ENCODE measurements at places on chromosomes 7 and 10. TPM values are rescaled to one million over a fixed set of nuclear protein-coding genes. Genes with fewer than 3 reads are reported as not detected.

- DNase-seq: no peak
Measured at GRCh38 chr7:123571684-123572083, 14.1 kb upstream of the NDUFA5 start.

- DNase-seq: no peak
Measured at GRCh38 chr10:87646192-87646909, 13.3 kb upstream of the PAPSS2 start.

DNA sequence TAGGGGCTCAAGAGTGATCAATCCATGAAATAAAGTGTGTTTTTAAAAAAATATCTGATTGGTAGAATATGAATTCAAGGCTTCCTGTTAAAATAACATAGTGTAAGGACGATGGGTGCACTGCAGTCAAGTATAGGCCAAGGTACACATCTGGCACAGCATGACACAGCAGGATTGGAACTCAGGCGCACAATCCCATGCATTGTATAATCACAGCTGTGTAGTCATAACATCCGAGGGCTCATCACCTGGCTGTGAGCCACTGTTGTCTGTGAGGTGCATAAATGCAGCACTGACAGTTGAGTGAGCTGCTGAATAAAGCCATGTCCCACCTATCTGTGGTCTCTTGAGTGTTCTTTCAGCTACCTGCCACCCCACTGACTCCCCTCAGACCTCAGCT is 142.3 kb upstream of the HPS1 start:
- no peak for DNase-seq

FFAR4 gene
- not detected for polyA plus RNA-seq

DNA sequence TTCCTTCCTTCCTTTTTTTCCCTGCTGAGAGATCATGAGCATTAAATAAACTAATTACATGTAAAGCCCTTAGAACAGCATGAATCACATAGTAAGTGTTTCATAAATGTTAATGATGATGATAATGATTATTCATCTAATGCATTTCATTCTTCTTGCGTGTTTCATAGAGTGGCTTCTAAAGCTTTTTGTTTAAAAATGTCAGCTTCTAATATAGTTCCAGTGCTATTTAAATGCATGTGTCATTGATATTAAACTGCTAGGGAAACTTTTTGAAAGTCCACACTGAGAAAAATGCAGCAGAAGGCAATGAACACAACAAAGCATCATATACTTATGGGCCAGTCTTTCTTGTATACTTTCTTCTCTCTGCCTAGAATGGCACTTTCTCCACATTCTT is 894.8 kb downstream of the REEP3 start:
- DNase-seq: no peak

DNA sequence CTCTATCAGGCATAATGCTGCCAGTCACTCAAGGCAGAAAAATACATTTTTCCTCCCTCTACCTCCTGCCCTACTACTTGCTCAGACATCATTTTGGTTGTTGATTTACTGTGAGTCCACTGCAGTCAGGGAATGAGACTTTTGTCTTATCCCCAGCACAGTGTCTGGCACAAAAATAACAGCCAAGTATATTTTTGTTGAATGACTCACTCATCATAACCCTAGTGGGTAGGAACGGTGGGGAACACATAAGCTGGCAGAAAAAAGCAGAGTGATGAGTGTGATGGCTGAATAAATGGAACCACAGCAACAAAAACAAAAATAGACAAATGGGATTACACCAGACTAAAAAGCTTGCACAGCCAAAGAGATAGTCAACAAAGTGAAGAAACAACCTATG is 65.8 kb upstream of the LAMB4 start:
- DNase-seq: no peak

SRPK2 gene
- polyA plus RNA-seq: 52.8 TPM

GRCh38 chr7:127396184-127396583 is 3.7 kb upstream of the ZNF800 start:
- DNase-seq: no peak

- no peak for DNase-seq
Measured at GRCh38 chr10:68574051-68574450, 13.9 kb downstream of the TET1 start.

DNA sequence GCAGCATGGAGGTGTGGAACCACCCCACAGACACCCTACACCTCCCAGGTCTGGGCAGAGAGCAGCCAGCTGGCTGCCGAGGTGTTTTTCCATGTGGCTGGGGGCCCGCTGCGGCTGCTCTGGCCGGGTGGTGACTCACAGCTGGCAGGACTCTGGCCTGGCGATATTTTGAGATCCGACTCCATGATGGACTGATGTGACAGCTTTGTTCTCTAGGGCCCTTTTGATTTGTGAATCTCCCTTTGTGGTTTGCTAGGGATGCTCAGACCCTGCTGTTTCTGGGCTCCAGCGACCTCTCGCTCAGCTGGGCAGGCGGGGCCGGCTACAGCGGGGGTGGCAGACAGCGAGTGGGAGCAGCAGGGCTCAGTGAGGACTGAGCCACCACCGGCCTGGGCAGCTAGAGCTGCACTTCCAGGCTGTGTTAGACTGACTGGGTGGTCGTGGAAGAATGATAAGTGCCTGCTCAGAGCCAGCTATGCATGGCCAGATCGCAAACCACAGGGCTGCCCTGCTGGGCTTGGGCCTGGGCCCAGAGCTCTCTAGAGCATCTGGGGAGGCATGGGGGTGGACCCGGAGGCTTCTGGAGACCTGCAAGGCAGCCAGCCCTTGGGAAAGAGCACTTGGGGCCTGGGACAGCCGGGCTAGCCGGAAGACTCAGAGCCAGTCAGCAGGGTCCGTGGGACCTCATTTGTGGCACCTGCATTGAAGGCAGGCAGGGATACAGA is 46.2 kb upstream of the GDF10 start:
- no peak for DNase-seq

RBP4 gene
- polyA plus RNA-seq: not detected

SMKR1 gene
- 6.3 TPM for polyA plus RNA-seq

COL28A1 gene
- not detected for polyA plus RNA-seq

DNA sequence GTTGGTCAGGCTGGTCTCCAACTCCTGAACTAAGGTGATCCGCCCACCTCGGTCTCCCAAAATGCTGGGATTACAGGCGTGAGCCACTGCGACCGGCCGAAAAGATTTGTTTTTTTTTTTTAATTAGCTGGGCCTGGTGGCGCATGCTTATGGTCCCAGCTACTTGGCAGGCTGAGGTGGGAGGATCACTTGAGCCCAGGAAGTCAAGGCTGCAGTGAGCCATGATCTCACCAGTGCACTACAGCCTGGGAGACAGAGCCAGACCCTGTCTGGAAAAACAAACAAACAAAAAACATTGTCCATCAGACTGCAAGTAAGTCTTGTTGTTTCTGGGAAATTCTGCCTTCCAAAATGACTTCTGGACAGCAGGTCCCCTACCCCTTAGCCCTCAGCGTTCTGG is 16.3 kb upstream of the ZNF212 start:
- DNase-seq: no peak

GRCh38 chr10:45817912-45818311 is 29.4 kb downstream of the AGAP4 start:
- DNase-seq: no peak

GRCh38 chr7:4241791-4242190 is 440.3 kb upstream of the FOXK1 start:
- no peak for DNase-seq

- DNase-seq: no peak
Measured at GRCh38 chr10:6843894-6844650, 264.0 kb upstream of the PRKCQ start.

DNA sequence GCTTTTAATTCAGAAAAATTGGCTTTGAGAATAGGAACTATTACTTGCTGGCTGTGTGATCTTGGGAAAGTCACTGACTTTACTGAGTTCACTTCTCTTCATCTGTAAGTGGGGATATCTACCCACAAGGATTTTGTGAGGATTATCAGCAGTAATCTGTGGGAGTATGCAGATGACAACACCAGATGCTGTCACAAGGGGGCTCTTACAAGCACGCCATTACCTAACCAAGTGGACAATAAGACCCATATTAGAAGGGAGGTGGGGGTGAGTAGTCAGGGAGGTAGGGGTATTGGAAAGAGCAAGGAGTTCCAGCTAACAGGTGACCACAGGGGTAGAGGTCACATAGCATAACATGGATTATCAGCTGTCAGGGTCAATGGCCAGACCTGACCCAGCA is 569.4 kb downstream of the SUGCT start:
- no peak for DNase-seq

ACSM6 gene
- polyA plus RNA-seq: not detected

DNA sequence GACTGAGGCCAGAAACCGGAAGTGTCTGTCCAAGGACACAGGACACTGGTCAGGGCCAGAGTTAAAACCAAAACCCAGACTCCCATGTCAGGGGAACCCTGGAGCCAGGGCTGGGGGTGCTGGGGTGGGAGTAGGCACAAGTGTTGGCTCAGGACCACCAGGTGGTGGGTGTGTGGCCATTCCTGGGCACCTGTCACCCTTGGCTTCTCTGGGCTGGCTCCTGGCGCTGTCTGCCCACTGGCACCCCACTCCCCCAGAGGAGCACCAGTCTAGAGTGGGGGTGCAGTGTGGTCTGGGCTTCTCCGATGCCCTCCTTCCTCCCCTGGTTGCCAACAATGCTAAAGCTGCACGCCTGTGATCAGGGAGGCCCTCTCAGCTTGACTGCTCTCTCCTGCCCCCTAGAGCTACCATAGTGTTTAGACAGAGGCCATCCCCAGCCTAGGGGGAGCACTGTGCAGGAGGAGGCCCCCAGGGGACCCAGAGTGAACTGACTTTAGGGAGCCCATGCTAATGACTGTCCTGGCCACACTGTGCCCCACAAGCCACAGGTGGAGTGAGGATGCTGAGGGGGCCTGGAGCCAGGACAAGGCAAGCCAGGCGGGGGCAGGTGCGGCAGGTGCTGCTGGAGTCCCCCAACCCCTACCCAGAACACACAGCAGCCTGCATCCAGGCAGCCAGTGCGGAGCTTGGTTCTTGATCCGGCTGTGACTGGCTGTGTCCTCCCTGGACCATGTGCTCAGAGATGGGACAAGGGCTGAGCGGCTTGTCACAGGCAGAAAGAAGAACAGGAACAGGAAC is 11.0 kb downstream of the RASGEF1A start:
- no peak for DNase-seq

NOD1 gene
- polyA plus RNA-seq: 6.1 TPM

- DNase-seq: no peak
Measured at GRCh38 chr10:69353977-69354635, 62.6 kb downstream of the TACR2 start.

GRCh38 chr7:111647881-111648280 is 85.6 kb upstream of the IMMP2L start:
- no peak for DNase-seq

DNA sequence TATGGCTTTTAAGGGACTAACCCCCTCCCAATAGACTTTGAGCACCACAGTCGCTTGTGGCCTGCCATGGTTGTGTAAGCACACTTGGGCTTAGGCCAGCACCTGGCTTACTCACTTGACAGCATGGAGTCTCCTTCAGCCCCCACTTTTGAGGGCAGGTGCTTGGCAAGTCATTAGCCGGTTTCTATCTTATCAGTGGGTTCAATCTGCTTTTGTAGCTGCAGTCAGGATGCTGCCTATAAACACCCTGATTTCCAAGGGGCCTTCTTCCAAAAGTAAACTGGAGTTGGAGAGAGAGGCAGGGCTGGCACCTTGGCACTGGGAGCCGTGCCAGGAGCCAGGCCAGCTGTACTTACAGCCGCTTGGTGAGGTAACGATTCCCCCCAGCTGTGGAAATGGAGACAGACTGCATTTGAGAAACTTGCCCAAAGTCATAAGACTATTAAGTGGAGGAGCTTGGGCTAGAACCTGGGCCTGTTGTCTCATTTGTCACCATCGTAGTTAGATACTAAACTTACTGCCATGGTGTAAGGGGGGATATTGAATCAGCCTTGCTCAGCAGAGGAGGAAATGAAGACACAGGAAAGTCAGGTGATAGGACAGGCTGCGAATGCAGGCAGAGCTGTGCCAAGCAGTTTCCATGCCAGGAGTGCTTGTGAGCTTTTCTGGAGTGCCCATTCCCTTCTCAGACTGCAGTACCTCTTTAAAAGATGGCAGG is 92.2 kb upstream of the EFCAB10 start:
- no peak for DNase-seq

DNA sequence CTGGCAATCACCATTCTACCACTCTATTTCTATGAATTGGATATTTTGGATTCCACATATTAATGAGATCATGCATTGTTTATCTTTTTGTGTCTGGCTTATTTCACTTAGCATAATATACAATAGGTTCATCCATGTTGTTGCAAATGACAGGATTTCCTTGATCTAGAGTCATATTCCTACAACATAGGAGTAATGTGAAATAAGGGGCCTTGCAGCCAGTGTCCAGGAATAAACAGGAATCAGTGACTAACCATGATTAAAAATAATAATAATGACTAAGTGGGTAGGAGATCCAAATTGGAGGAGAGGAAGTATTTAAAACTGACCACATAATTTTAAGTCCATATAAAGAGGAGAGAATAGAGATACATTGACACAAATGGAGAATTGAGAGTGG is 49.9 kb downstream of the SCIN start:
- no peak for DNase-seq

ACHE gene
- polyA plus RNA-seq: not detected

- DNase-seq: no peak
Measured at GRCh38 chr7:91569728-91570457, 305.7 kb downstream of the FZD1 start.

DNA sequence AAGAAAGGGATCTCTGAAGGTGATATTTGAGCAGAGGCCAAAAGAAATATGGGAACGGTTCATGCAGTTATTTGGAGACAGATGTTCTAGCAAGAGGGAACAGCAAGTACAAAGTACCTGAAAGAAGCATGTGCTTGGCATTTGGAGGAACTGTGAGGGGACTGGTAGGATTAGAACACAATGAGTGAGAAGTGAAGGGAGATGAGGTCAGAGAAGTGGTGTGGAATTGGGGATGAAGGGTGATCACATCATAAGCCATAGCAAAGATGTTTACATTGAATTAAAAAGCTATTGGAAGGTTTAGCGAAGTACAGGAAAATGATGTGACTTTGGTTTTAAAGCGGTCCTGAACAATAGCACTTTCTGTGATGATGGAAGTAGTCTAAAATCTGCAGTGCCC is 402.4 kb upstream of the LRGUK start:
- DNase-seq: no peak

STEAP1B gene
- not detected for polyA plus RNA-seq

DNA sequence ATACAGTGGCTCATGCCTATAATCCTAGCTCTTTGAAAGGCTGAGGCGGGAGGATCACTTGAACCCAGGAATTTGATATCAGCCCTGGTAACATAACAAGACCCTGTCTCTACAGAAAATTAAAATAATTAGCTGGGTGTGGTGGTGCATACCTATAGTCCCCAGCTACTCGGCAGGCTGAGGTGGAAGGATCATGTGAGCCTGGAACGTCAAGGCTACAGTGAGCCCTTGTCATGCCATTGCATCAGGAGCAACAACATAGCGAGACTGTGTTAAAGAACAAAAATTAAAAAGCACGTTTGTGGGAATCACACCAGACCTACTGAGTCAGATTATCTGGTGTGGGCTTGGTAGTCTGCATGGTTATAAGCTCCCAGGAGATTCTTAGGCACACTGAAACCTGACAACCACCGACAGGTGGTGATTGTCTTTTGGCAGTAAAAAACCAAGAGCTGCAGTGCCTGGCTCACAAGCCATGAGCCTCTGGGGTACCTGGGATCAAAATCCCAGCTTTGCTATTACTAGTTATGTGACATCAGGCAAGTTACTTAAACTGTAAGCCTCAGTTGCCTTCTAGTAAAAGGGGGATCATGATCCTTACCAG is 146.9 kb downstream of the SND1 start:
- no peak for DNase-seq

- DNase-seq: no peak
Measured at GRCh38 chr7:158655931-158656441, 48.6 kb downstream of the NCAPG2 start.

GATAD1 gene
- 5.3 TPM for polyA plus RNA-seq
